OCI-M1 (cell line): ENCODE measurements at places on chromosomes 6 and 20.

DNA sequence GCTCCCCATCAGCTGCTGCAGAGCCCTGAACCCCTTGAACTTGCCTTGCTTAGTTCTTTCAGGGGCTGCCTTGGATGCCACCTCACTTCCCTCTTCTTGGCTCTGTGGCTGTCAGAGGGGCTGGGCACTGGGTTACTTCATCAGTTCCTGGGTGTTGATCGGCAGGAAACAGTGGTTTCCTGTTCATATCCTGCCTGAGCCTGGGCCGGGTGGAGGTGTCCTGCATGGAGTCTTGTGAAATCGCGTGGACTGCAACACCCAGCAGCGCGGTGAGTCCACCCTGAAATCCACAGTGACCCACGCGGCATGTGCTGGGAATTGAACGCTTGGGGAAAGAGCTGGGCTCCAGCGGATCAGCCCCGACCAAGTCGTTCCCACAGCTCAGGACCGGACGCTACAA is 97.5 kb downstream of the CDH26 start:
- DNase-seq = peak; percentile 35

- no peak for DNase-seq
Observed at GRCh38 chr6:159094444-159095252, 49.9 kb upstream of the TAGAP start.

- no peak for DNase-seq
Observed at GRCh38 chr6:62390401-62390800, 104.4 kb upstream of the KHDRBS2 start.

DNA sequence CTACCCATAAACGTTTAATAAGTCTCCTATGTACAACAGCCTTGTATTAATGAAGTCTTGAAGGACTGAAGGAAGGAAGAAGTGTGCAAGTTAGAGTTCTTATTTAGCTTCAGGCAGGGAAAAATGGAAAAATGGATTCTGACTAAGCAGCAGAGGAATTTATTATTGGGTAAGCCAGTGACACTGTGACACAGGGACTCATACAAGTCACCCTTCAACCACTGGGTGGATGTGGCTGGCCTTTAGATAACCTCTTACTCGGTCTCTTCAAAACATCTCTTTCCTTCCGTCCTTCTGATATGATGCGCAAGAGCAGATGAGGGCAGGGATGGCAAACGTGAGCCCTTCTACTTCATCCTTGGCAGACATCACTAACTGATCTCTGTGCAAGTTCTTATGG is 145.6 kb downstream of the DHX35 start:
- DNase-seq = no peak

DNA sequence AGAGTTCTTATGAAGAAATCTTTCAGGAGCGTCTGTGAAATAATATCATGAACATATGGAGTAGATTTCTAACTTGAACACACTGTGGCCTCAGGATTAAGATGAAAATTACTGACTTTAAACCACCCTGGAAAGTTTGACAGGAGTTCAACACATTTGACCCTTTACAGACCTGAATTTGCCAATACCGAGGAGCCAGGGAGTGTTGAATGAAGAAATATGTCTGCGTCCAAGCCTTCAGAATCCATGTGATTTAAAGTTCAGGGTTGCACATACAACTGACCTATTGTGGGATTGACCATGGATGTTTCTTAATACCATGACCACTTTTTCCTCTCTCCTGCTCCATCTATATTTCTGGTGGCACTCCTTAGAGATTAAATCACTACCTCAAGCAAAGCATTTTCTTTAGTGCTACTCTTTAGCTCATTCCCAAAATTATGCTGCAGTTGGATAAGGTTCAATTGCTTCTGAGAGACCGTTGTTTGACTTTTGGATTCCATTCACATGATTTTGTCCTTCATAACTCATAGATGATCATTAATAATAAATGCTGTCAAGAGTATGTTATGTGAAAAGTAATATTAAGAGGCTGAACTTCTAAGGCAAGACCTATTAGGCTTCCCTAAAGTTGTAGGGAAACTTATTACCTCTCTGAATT is 57.4 kb downstream of the PRL start:
- no peak for DNase-seq

DNA sequence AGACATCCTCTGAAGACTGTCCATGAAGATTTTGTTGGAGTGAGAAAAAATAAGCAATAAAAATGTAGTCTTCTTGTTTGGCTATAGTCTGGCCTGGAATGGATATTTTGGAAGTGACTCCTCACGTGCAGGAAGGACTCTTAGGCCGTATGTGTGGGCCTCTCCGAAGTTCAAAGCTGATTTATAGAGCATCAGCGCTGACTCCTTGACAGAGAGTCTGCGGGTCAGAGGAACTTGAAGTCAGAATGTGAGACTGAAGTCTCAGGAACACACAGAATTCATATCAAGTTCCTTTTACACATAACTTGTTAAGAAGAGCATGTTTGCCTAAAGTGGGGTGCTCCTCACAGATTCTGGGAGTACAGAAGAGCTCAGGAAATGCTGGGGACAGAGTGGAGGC is 36.1 kb downstream of the EDN3 start:
- no peak for DNase-seq

DNA sequence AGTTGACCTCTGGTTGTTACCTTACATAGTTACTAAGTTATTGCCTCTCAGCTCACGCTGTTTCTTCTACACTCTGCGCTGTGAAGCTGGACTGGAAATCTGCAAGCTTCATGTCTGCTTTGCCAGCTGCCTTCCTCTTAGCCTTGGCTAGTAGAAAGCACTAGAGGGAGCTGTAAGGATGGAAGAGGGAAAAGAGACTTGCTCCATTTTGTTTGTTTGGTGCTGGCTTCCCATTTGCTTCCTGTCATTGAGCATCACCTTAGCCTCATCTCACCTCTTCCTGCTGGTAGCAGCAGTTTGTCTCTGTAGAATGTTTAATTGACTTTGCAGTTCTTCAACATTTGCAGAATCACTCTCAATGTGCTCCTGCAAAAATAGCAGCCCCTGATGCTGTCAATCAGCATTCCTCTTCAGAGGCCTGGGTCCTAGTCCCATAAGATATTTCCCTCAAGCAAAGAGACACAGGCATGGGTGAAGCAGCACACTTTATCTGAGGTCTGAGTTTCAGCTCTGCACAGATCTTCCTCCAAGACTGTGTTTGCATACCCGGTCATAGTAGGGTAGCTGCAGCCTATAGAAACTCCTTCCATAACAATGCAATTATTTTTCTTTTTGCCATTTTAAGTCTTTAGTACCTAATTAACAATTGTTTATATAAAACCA is 302.2 kb upstream of the EPHA7 start:
- peak; percentile 62 for DNase-seq

- DNase-seq = peak; percentile 56
Observed at GRCh38 chr6:138440758-138441357, 36.8 kb downstream of the HEBP2 start.
